ENCODE measurements at places on chromosomes 4 and X.

GRCh38 chr4:153579410-153579809 lies 104.7 kb upstream of the TLR2 start:
- no peak for DNase-seq

GRCh38 chrX:15686818-15687685 lies 22.4 kb upstream of the CLTRN start:
- DNase-seq, result peak; percentile 68

GRCh38 chrX:43065978-43066377 lies 288.0 kb upstream of the PPP1R2C start:
- DNase-seq, result no peak

DNA sequence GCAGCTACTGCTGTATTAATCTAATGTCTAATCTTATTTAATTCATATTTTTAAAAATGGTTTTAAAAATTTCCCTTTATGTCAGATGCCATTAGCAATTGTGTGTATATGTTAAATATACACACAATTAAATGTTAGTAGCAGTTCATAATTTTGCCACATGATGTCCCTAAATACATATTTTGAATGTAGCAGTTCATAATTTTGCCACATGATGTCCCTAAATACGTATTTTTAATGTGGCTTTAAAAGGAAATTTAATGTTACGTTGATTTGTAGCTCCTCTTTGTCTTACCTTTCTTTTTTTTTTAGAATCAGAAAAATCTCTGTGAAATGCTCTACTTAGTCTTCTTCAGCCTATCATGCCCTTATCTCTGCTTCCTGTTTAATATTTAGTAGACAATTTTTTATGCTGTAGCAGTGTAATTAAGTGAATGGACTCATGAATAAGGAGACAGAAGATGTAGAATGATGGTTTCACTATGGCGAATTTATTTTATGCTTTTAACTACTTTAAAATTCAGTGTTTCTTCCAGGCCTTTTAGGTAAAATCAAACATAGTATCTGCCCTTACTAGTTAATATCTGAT lies 26.1 kb downstream of the RBM46 start:
- DNase-seq, result peak; percentile 32

- peak; percentile 50 for DNase-seq
Observed at GRCh38 chr4:55397126-55397436, 1.3 kb downstream of the TMEM165 start.

DNA sequence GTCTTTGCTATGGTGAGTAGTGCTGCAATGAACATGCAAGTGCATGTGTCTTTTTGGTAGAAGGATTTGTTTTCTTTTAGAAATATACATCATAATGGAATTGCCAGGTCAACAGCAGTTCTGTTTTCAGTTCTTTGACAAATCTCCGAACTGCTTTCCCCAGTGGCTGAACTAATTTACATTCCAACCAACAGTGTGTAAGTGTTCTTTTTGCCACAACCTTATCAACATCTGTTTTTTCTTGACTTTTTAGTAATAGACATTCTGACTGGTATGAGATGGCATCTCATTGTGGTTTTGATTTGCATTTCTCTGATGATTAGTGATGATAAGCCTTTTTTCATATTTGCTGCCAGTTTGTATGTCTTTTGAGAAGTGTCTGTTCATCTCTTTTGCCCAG lies 406.3 kb downstream of the DTHD1 start:
- DNase-seq, result no peak

All from NCI-H82 (cell line).